ENCODE measurements at places on chromosomes 7 and 10.

DNA sequence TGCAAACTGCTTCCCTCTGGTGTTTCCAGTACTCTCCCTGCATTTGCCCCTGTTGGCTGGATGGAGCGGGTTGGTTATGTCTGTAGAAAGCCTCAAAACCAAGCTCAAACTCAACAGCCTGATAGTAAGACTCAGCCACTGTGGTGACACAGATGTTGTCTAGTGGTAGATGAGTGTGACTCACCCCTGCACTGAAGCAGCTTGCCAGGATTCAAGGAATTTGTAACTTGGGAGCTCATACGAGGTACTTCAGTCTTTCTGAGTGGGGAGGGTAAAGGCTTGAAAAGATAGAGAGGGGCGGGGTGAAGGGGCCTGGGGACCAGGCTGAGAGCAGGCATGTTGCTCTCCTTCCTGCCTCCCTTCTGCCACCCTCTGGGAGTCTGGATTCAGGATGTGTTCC is 22.9 kb upstream of the AQP1 start:
- peak; percentile 87 for DNase-seq

- no peak for DNase-seq
These were observed 517.5 kb upstream of the GALNT17 start for GRCh38 chr7:70614237-70615045.

DNA sequence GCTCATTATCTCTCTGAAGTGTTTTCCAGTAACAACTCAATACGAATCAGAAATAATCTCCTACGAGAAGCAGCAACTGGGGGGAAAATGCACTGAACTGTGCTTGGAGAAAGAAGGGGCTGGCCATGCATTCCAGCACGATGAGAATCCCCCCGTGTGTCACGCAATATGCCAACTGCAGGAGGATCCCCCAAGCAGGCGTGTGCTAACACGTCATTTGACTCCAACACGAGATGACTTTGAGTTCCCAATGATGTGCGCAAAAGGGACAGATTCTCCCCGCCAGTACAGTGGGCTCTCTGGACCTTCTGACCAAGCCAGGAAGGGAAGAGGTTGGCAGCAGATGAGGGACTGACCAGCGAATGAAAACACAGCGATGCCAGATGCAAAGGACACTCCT is 105.5 kb downstream of the KCNMA1 start:
- peak; percentile 71 for DNase-seq

GRCh38 chr7:69864274-69864673 is 266.0 kb downstream of the AUTS2 start:
- DNase-seq, result no peak

DNA sequence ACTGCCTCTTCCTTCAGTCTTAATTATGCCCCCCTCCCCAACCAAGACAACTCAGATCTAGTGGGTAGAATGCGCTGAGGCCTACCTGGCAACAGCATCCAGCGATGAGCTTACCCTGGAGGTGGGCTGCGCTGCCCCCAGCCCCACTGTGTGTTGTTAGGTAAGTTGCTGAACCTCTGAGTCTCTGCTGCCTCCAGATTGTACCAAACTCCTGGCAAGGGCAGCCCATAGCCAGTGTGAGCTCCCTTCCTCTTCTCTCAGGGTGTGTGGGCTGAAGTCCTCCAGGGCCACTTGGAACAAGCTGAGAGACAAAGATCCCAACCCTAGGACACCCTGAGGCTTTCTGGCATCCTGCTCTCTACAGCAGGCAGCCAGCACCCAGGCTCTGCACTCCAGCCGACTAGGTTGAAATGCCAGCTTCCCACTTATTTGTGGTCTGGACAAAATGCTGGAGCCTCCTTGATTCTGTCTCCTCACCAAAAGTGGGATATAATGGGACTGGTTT is 135.3 kb downstream of the ARHGAP22 start:
- DNase-seq, result no peak

GRCh38 chr7:137642031-137642430 is 204.7 kb downstream of the DGKI start:
- no peak for DNase-seq

DNA sequence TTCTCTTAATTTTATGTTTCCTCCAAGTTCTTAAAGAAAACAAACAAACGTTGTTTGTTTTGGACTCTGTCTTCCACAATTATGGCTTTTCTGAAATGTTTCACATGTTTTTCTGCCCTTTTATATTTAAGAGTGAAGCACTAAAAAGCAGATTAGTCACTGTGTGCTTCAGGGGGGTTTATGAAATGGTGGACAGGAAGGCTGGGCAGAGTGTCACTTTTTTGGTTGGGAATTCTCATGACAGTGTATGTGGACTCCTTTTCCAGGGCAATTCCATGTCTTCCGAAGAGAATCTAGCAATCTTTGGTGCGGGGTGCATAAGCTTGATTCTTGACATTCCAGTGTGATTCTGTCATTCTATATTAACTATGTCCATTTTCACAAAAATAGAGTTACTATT is 669.4 kb downstream of the PARD3 start:
- peak; percentile 59 for DNase-seq

- DNase-seq, result no peak
These were observed 58.2 kb downstream of the SORBS1 start for GRCh38 chr10:95503001-95503400.

DNA sequence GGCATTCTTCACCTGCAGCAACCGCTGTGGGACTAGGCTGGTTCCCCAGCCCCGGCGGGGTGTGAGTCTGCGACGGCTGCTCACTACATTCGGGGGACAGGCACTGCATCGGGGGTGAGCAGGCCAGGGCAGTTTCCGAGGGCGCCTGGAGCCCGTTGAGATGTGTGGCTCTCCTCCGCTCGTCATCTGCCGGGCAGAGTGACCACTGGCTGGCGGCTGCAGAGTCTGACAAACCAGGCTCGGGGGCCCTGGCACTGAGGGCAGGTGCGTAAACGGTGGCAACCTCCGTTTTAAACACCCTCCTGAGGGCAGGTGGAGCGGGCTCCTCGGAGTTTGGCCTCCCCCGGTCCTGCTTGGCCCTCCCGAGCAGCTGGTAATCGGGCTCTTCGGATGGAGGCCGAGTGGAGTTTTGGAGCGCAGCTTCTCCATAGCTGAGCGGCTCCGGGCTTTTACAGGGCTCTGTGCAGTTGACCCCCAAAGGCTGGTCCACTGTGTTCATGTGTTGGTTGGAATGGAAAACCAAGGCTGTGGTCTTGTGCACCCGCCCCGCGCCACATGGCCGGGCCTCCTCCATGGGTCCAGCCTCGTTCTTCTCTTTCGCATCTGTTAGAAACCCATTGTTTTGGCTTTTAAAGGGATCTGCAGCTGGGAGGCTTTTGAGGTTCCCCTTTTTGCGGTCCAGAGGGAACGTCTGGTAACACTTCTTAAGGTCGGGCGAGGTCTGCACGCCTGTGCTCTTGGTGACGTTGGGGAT is 20.9 kb downstream of the INSYN2A start:
- no peak for DNase-seq

DNA sequence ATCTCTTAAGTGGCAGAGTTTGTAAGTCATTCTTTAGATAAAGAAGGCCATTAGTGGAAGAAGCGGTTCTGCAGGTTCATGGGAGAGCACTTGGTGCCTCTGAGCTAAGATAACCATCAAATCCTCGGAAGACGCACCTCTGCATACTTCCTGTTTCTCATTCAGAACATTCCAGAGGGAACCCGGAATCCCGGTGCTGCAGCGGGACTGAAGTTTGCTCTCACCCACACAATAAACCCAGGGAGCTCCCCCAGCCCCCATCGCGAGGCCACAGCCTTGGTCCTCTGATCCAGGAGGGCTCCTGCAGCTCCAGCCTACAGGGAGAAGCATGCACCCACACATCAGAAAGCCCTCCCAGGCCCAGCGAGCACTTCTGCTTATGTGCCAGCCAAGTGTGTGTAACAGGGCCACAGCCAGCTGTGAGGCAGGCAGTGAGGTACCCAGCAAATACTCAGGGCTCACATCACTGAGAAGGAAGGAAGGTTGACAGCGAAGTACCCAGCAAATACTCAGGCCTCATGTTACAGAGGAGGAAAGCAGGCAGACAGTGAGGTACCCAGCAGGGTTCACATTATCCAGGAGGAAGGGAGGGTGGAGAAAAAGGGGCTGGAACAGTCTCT is 142.4 kb downstream of the DIP2C start:
- peak; percentile 31 for DNase-seq

GRCh38 chr10:90352288-90352687 is 505.6 kb downstream of the HTR7 start:
- peak; percentile 35 for DNase-seq

- no peak for DNase-seq
These were observed 16.6 kb downstream of the BUD23 start for GRCh38 chr7:73700069-73700423.

DNA sequence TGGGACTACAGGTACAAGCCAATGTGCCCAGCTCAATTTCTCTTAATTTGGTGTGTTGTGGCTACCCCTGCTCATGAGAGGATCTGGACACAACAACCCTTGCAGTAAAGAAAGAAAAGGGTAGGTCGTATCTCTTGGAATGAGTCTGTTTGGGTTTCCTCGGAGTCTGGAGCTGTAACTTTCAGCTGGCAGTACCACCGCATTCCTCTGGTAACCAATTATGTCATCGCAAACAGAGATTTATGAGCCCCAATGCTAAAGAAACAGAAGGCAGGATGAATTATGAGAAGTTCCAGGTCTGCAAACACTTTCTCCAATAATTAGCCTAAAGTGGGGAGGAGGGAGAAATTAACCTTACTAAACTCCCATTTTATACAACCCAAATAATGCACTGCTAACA is 186.6 kb upstream of the NRP1 start:
- peak; percentile 49 for DNase-seq

GRCh38 chr7:107744345-107744750 is 406 bp downstream of the CBLL1 start:
- no peak for DNase-seq

DNA sequence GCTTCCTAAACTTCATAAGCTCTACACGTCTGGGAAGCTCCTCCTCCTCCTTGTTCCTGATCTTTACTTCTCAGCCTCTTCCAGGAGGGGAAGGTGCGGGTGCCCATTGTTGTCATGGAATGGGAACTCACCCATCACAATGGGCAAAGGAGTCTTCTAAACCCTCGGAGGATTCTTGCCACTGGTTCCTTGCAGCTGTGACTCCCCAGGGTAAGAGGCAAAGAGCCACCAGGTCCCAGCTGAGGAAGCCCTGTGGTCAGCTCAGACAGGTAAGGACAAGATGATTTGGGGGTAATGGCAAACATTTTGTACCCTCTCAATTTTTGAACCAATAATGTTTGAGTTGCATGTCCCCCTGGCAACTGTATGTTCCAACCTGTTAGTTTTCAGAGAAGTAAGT is at the start of gene TEX36:
Gene TEX36 (minus strand): TSS at position 101 of the 400 bp plus-strand sequence. CDS start 174 bp downstream, outside the sequence.
- DNase-seq, result no peak

DNA sequence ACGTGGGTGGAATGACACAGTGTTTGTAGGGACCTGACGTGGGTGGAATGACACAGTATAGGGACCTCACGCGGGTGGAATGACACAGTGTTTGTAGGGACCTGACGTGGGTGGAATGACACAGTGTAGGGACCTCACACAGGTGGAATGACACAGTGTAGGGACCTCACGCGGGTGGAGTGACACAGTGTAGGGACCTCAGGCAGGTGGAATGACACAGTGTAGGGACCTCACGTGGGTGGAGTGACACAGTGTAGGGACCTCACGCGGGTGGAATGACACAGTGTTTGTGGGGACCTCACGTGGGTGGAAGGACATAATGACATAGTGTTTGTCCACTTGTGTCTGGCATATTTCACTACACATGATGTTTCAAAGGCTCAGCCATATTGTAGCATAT is 19.3 kb downstream of the PPP2R2D start:
- DNase-seq, result no peak

DNA sequence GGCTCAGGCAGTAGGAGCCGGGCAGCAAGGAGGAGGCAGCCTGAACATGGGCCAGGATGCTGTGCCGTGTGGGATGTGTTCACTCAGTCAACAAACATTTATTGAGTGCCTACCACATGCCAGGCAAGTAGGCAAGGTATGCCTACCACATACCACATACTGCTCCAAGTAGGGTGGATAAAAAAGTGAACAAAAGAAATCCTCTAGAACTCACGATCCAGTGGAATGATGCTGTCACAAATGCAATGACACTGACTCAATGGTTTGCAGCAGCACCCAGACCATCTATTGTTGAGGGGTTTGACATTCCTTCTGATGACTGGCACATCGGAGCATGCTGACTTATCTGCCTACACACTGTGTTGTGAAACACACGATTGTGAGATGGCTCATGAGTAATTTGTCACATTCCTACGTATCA is 413.5 kb downstream of the NRG3 start:
- peak; percentile 86 for DNase-seq

GRCh38 chr7:99313204-99313573 is 12.5 kb upstream of the ARPC1A start:
- no peak for DNase-seq

DNA sequence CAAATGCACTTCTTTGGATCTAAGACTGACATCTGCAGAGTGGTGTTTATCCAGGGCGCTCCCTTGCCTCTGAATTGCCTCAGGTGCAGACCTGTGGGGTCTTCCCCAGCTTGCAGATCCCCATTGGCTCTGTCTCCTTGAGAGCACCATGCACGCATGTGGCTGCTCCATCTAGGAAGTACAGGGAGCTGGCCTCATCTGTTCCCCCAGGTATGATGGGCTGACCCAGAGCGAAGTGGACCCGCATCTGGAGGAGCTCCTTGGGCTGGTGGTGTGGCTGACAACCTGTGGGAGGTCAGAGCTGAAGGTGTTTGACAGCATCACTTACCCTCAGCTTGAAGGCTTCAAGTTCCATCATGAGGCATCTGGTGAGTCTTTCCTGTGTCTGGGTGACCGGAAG is 44.5 kb downstream of the WDFY4 start:
- DNase-seq, result no peak

DNA sequence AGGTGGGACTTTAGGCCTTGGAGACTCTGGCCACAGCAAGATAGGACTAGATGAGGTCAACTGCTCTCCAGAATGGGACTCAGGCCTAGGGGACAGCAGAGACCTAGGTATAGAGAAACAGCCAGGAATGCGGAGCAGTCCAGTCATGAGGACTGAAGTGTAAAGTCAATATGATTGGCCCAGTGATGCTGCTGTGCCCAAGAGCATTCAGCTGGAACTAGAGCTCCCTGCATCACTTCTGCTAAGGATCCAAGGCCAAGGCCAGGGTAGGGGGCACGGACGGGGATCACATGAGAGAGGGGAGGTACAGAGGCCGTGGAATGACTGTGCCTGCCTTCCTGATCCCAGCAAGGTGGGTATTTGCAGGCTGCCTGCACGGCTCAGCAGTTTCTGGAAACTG is 237.9 kb downstream of the FRMD4A start:
- DNase-seq, result no peak

GRCh38 chr10:94677691-94678090 is 5.8 kb upstream of the CYP2C18 start:
- DNase-seq, result no peak

- DNase-seq, result no peak
These were observed 54.9 kb downstream of the IKZF1 start for GRCh38 chr7:50359258-50359994.

DNA sequence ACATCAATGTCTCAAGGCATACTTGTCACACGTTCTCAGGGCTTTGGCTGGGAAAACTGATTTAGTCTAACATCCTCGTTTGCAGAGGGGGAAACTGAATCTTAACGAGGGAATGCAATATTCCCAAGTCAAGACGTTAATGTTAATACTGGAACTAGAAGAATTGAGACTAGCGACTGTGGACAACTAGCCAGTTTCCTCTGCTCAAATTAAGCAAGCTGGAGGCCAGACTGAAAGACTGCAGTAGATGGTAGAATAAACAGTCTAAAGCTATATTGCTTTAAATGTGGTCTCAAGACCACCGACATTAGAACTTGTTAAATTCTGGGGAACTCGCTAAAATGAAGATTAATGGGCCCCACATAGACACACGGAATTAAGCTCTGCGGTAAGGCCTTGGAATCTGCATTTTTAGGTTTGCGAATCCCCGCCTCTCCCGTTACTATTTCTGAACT is 639 bp upstream of the TFAM start:
- no peak for DNase-seq
